Mesothelial cell of epicardium (in vitro differentiated cells): ENCODE measurements at places on chromosomes 3 and 15. TPM values are rescaled to one million over a fixed set of nuclear protein-coding genes. Genes with fewer than 3 reads are reported as not detected.
A peak's percentile ranks its signal among the peaks of the same experiment; 100 is the strongest.

MAP6D1 gene
- 4.4 to 6.4 TPM (median 5.3 TPM) in 3 replicates for total RNA-seq

DNA sequence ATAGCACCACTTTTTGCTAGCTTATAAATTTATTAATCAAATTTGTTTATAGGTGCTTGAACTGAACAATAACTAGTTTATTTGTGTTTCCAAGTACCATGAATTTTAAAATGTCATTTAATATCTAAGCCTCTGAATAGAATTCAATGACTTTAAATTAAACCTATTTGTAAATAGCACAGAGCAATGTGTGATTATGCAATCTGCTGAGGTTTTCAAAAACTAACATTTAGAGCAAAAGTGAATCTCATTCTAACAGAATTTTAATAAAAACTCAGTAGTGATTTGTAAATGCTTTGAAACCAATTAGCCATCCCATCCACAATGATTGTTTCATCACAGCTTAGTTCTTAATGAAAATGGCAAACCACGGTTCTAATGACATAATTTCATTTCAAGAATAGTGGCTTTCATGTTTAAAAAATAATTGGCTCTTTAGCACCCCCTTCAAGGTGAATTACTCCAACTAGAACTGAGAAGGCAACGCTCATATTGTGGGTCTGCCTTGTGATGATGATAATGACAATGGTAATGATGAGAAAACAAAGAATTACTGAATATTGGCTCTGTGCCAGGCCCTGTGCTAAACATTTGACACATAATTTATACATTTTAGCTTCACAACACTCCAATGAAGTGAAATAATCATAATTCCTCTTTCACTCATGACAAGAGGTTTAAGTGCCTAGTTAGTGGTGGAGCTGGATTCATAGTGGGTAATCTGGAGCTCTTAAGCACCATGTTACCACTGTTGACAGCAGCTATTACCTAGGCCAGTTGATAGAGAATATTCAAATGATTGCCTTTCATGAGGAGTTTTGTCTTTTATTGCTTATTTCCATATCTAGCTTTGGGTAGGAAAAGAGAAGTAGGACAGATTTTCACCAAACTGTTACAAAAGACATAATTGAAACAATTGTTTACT lies 145.7 kb downstream of the RBMS3 start:
- DNase-seq = no peak
- H3K27me3 ChIP-seq = no peaks in the 10 kb centered on the region
- no peaks in the 10 kb centered on the region for H3K36me3 ChIP-seq
- peaks cover 37% of the 10 kb centered on the region for H3K4me1 ChIP-seq
- no peak overlapping the region for H3K4me3 ChIP-seq

DNA sequence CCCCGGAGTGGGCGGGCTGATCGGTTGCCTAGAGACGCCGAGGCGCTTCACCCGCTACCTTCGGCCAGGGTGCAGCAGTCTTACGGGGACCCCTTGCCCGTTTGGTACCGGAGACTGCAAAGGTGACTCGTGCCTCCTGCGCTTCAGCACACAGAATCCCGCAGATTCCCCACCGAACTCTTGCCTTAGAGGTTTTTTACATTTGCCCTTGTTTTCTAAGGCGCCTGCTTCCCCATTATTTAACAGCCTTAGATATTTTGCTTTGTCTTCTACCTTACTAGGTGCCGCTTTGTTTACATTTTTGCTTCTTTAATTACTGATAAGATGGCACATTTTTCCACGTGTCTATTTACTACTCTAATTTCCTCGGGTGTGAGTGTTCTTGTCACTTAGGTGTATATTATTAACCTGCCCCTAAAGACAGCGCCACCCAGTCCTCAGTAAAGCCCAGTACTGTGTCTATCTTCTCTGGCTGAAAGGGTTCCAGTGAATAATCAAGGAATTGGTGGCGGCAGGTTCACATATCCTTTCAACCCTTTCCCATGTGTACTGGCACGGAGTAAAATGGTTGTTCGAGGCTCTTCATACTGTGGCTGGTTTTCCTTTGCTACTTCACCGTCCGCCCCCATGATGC lies 573 bp upstream of the CEP152 start:
- peak overlapping the region; percentile 94 for H3K4me3 ChIP-seq
- peaks cover 12% of the 10 kb centered on the region for H3K4me1 ChIP-seq
- no peaks in the 10 kb centered on the region for H3K36me3 ChIP-seq
- DNase-seq = no peak
- H3K27me3 ChIP-seq = no peaks in the 10 kb centered on the region

DNA sequence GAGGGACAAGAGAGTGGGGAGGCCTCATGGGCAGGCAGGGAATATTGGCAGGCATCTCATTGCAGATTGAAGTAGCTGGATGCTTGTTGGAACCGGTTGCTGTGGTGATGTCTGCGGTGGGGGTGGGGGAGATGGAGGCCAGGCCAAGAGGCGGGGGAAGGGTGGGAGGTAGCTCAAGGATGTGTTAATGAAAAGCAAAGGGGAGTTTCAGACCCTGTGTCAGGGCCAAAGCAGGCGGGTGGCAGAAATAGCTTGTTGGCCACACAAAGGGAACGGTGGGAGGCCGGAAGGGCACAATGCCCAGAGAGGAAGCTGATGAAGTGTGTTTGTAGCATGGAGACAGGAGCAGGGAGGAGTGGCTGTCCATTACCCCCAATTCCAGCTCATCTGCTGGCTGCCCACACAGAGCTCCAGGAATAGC lies 28.0 kb downstream of the CCDC33 start:
- H3K4me3 ChIP-seq = no peak overlapping the region
- peaks cover 13% of the 10 kb centered on the region for H3K4me1 ChIP-seq
- no peaks in the 10 kb centered on the region for H3K36me3 ChIP-seq
- H3K27me3 ChIP-seq = peaks cover 76% of the 10 kb centered on the region
